ENCODE measurements at places on chromosomes 2 and 18. TPM values are rescaled to one million over a fixed set of nuclear protein-coding genes. Genes with fewer than 3 reads are reported as not detected.

The UGT1A8 gene
- total RNA-seq: not detected

The ST6GAL2 gene
- not detected for total RNA-seq

The RIT2 gene
- total RNA-seq: not detected

The UGT1A5 gene
- total RNA-seq: not detected

The CCL20 gene
- not detected for total RNA-seq

The TXNDC9 gene
- total RNA-seq: 29.0 TPM

The LIPG gene
- not detected for total RNA-seq

The C2orf66 gene
- not detected for total RNA-seq

The RAB6C gene
- not detected for total RNA-seq

The ASXL3 gene
- not detected for total RNA-seq

The AMER3 gene
- not detected for total RNA-seq

GRCh38 chr2:142040556-142040955, 90.3 kb downstream of the LRP1B start:
- H3K27me3 ChIP-seq: no peaks in the 10 kb centered on the region
- H3K4me1 ChIP-seq: no peaks in the 10 kb centered on the region
- no peak for DNase-seq
- H3K4me3 ChIP-seq: no peak overlapping the region
- H3K27ac ChIP-seq: no peak overlapping the region

GRCh38 chr18:39732918-39733317, 2167.3 kb upstream of the CELF4 start:
- no peaks in the 10 kb centered on the region for H3K36me3 ChIP-seq
- no peaks in the 10 kb centered on the region for H3K27me3 ChIP-seq
- no peak overlapping the region for H3K4me3 ChIP-seq
- H3K27ac ChIP-seq: no peak overlapping the region

DNA sequence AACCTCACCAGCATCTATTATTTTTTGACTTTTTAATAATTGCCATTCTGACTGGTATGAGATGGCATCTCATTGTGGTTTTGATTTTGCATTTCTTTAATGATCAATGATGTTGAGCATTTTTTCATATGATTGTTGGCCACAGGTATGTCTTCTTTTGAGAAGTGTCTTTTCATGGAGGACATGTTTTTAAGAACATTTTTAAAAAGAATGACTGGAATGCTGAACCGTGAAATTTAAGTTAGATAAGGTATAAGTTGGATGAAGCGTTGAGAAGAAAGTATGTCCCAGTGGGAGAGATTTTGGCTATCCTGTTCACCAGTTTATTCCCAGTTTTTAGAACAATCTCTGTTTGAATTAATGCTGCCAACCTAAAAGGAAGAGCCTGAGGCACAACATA, 365.9 kb downstream of the CELF4 start:
- H3K36me3 ChIP-seq: peaks cover 49% of the 10 kb centered on the region
- DNase-seq: no peak
- H3K27me3 ChIP-seq: no peaks in the 10 kb centered on the region
- H3K4me3 ChIP-seq: no peak overlapping the region

GRCh38 chr2:212489719-212490346, 48.8 kb downstream of the ERBB4 start:
- no peaks in the 10 kb centered on the region for H3K36me3 ChIP-seq
- H3K4me3 ChIP-seq: no peak overlapping the region
- no peak for DNase-seq
- no peaks in the 10 kb centered on the region for H3K27me3 ChIP-seq

DNA sequence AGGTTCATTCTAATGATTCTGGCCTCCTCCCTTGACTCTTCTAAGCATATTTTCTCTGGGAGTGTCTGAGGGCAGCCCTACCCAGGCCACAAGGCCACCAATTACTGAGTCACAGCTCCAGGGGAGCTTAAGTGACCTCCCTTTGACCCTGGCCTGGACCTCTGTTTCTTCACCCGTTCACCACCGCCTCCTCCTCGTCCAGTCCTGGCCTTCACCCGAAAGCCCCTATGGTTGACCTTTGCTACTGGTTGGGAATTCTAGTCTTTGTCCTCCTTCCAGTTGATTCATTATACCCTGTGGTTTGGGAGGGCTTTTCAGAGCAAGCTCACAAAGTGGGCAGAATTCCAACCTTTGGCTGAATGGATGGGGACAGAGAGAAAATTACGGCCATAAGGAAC, 72.6 kb downstream of the NRP2 start:
- no peak overlapping the region for H3K4me3 ChIP-seq
- H3K4me1 ChIP-seq: no peaks in the 10 kb centered on the region
- DNase-seq: no peak

DNA sequence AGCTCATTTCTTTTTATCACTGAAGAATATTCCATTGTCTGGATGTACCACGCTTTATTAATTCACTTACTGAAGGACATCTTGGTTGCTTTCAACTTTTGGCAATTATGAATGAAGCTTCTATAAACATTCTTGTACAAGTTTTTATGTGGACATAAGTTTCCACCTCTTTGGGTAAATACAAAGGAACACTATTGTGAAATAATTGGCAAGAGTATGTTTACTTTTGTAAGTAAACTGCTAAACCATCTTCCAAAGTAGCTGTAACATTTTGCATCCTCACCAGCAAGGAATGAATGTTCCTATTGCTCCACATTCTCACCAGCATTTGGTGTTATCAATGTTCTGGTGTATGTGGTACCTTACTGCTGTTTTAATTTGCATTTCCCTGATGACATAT, 15.8 kb upstream of the VWC2L start:
- H3K27me3 ChIP-seq: no peaks in the 10 kb centered on the region
- no peak for DNase-seq
- no peak overlapping the region for H3K4me3 ChIP-seq
- H3K36me3 ChIP-seq: no peaks in the 10 kb centered on the region
- no peaks in the 10 kb centered on the region for H3K4me1 ChIP-seq
- no peak overlapping the region for H3K27ac ChIP-seq

GRCh38 chr2:129903586-129904425, 75.7 kb upstream of the RAB6C start:
- peaks cover 14% of the 10 kb centered on the region for H3K27me3 ChIP-seq
- DNase-seq: no peak
- no peaks in the 10 kb centered on the region for H3K36me3 ChIP-seq
- H3K4me1 ChIP-seq: no peaks in the 10 kb centered on the region

DNA sequence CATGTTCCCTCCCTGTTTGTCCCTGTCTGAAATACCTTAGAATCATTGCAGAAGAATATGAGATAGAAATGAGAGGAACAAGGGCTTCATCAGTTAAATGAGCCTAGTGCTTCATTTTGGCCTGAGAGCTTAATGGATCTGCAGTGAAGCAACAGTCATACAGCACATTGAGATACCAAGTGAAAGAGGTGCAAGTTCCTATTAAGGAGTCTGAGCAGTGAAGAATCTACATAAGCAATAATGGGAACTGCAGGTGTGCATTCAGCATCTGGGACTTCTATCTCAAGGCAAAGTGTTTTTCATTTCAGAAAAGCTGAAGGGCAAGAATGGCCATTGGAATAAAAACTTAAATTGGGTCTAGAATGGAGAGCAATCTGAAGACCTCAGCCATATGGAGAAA, 323.2 kb upstream of the SLC39A10 start:
- peaks cover 6% of the 10 kb centered on the region for H3K4me1 ChIP-seq
- no peaks in the 10 kb centered on the region for H3K27me3 ChIP-seq
- no peak for DNase-seq
- no peak overlapping the region for H3K27ac ChIP-seq

DNA sequence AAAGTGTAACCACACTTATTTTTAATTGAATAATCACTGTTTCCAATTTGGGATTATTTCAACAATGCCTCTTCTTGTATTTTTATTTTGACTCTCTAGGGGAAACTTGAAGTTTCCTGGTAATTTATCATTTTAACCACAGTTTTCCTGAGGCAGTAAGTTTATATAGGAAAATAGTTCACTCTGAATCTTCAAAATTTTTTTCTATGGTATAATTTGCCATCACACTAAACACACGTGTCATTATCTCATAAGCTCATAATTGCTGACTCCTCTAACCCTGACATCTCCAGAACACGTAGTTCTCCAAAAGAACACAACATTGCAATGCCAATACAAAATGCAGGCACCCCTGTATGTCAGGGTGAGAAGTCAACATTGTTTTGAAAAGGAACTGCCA, 102.2 kb upstream of the FZD7 start:
- H3K27me3 ChIP-seq: peaks cover 7% of the 10 kb centered on the region
- no peak for DNase-seq
- H3K36me3 ChIP-seq: no peaks in the 10 kb centered on the region
- no peak overlapping the region for H3K4me3 ChIP-seq
- peaks cover 4% of the 10 kb centered on the region for H3K4me1 ChIP-seq

GRCh38 chr18:45626330-45627203, 11.3 kb downstream of the SLC14A2 start:
- H3K4me1 ChIP-seq: no peaks in the 10 kb centered on the region
- H3K27ac ChIP-seq: no peak overlapping the region
- H3K27me3 ChIP-seq: no peaks in the 10 kb centered on the region
- no peak for DNase-seq

DNA sequence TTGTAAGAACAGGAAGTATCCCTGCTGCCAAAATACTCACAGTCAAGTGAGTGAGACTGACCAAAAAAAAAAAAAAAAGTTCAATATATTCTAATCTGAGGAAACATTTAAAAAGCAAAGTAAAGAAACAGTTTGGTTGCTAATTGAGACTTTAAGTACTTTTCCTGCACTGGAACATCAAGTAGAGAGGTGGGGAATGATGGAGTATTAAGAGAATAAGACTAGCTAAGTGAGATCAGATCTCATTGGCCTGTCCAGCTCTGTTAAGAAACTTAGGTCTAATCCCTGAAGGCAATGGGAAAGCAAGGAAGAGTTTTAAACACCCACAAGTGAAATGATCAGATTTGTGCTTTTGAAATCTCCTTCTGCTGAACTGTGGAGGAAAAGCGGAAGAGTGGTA, 27.8 kb upstream of the MAP4K3 start:
- no peak overlapping the region for H3K4me3 ChIP-seq
- DNase-seq: no peak
- H3K4me1 ChIP-seq: no peaks in the 10 kb centered on the region
- peaks cover 3% of the 10 kb centered on the region for H3K36me3 ChIP-seq

GRCh38 chr2:127953128-127953718, 67.5 kb upstream of the AMMECR1L start:
- H3K4me1 ChIP-seq: peaks cover 4% of the 10 kb centered on the region
- no peak for DNase-seq
- H3K27ac ChIP-seq: no peak overlapping the region
- peaks cover 5% of the 10 kb centered on the region for H3K36me3 ChIP-seq
- no peaks in the 10 kb centered on the region for H3K27me3 ChIP-seq

- no peak for DNase-seq
- H3K36me3 ChIP-seq: no peaks in the 10 kb centered on the region
- no peak overlapping the region for H3K27ac ChIP-seq
- H3K4me1 ChIP-seq: no peaks in the 10 kb centered on the region
Measured at GRCh38 chr2:35033748-35034147, 1321.8 kb upstream of the CRIM1 start.

GRCh38 chr2:17166506-17166905, 351.7 kb downstream of the RAD51AP2 start:
- no peaks in the 10 kb centered on the region for H3K36me3 ChIP-seq
- H3K4me1 ChIP-seq: no peaks in the 10 kb centered on the region
- no peak for DNase-seq
- H3K4me3 ChIP-seq: no peak overlapping the region
- H3K27ac ChIP-seq: no peak overlapping the region

DNA sequence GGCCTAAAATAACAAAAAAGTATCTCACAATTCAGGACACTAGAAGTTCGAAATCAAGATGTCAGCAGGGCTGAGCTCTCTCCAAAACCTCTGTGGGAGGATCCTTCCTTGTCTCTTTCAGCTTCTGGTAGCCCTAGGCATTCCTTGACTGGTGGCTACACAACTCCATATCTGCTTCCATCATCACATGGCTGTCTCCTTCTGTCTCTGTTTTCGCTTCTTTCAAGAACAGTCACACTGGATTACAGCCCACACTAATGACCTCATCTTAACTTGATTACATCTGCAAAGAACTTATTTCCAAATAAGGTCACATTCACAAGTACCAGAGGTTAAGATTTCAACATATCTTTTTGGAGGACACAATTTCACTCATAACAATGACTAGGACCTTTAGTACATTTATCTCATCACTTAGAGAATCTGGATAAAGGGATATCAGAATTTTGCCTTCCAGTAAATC, 275.2 kb downstream of the IRS1 start:
- no peak overlapping the region for H3K27ac ChIP-seq
- no peaks in the 10 kb centered on the region for H3K4me1 ChIP-seq
- no peak overlapping the region for H3K4me3 ChIP-seq
- no peaks in the 10 kb centered on the region for H3K27me3 ChIP-seq

GRCh38 chr2:3585261-3586109, 9.4 kb upstream of the COLEC11 start:
- peak overlapping the region; percentile 38 for H3K27ac ChIP-seq
- peaks cover 55% of the 10 kb centered on the region for H3K36me3 ChIP-seq
- H3K27me3 ChIP-seq: no peaks in the 10 kb centered on the region
- no peak overlapping the region for H3K4me3 ChIP-seq
- H3K4me1 ChIP-seq: peaks cover 5% of the 10 kb centered on the region
- DNase-seq: no peak

DNA sequence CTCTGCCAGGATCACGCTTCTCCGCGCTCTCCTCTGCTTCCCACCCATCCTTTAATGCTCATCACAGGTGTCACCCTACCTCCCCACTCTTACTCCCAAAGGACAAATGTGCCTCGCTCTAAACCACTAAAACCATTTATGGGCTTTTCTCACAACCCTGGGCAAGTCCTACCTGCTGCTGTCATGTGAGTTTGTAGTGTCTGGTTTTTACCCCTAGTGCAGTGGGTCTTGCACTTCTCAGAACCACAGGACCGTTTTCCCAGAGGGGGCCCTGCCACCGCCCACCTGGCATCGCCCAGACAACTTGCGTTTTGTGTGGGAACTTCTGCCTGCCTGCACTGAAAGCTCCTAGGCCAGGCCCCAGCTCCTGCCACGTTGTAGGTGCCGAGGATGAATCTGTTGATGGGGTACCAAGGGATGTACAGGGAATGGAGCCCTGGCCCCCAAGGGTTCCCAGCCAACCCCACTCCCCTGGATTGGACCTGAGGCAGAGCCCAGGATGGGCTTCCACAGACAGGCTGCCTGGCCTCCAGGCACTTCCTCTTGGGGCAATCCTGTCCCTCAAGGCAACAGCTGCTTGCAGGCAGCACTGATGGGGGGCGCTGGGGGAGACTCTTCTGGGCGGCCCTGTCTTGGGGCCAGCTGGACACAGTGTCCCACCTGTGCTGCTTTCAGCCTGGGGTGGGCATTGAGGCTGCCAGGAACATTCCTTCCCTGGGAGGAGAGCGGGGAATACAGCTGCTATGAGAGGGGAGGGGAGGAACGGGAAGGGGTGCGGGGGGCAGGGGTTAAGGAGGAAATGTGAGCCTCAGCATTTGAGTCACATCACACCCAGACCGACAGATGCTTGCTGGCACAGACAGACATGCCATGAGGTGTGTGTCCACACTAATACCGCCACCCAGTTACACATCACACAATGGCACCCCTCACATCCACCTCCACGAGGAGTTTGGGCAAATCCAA, 176.3 kb downstream of the ZFP36L2 start:
- peaks cover 37% of the 10 kb centered on the region for H3K4me1 ChIP-seq
- H3K4me3 ChIP-seq: no peak overlapping the region
- H3K36me3 ChIP-seq: no peaks in the 10 kb centered on the region
- no peaks in the 10 kb centered on the region for H3K27me3 ChIP-seq

GRCh38 chr2:105597011-105597805, 147.5 kb upstream of the NCK2 start:
- H3K4me3 ChIP-seq: no peak overlapping the region
- DNase-seq: no peak
- H3K36me3 ChIP-seq: no peaks in the 10 kb centered on the region
- H3K27ac ChIP-seq: peak overlapping the region; percentile 57

GRCh38 chr2:216317831-216318520, 54.3 kb downstream of the MARCHF4 start:
- no peaks in the 10 kb centered on the region for H3K27me3 ChIP-seq
- no peaks in the 10 kb centered on the region for H3K36me3 ChIP-seq
- H3K4me3 ChIP-seq: no peak overlapping the region
- peaks cover 4% of the 10 kb centered on the region for H3K4me1 ChIP-seq
